ENCODE measurements at places on chromosomes 3 and 15.

GRCh38 chr3:122055215-122055614, at the start of gene CD86:
Gene CD86, plus strand, starts transcription at chr3:122055362. Its CDS starts 128 bp downstream, at chr3:122055490.
- DNase-seq, result no peak

- DNase-seq, result no peak
Measured at GRCh38 chr3:60228823-60229222, 1022.4 kb downstream of the FHIT start.

GRCh38 chr3:18883571-18883970, 264.7 kb upstream of the KCNH8 start:
- no peak for DNase-seq

DNA sequence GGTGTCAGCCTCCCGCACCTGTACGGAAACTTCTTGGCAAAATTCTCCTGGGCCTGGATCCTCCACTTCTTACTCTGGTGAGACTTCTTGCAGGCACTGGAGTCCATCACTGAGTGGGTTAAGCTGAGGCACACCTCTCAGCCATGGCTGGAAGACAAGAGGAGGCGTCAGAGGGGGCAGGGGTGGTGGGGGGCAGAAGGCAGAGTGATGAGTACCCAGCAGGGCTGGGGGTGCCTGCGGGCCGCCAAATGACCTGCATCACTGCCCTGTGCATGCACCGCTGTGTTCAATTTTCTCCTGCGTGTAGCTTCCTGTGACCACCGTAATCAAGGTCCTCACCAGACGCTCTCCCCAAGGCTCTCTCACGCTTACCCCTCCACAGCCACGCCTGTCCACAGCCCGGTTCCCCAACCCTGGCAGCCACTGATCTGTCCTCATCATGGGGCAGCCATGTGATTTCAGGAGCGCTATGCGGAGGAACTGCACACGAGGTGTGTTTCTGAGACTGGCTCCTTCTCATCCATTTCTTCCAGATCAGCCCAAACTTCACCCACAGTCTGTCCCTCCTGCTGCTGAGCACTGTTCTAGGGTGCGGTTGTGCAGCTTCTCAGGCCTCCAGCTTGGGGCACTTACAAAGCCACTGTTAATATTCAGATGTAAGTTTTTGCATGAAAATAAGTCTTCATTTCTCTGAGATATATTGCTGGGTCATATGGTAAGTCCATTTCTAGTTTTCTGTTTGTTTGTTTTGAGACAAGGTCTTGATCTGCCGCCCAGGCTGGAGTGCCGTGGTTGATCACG, 5.2 kb downstream of the C3orf22 start:
- DNase-seq, result no peak

DNA sequence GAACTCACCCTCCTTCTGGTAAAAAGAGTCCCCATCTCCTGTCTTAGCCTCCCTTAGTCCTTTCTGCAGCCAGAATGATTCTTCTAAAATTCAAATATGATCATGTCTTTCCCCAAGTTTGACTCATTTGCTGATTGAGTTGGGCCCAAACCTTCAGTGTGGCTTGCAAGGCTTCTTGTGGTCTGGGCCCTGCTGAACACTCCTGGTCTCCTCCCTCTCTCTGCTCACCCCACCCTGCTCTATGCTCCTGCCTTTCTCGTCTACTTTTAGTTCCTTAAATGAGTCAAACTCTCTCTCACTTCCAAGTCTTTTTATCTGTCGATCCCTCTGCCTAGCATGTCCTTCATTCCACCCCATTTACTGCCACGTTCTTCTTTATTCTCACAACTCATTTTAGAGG, 72.6 kb downstream of the CCR1 start:
- no peak for DNase-seq

GRCh38 chr3:139463466-139463865, 12.8 kb downstream of the RBP2 start:
- no peak for DNase-seq

DNA sequence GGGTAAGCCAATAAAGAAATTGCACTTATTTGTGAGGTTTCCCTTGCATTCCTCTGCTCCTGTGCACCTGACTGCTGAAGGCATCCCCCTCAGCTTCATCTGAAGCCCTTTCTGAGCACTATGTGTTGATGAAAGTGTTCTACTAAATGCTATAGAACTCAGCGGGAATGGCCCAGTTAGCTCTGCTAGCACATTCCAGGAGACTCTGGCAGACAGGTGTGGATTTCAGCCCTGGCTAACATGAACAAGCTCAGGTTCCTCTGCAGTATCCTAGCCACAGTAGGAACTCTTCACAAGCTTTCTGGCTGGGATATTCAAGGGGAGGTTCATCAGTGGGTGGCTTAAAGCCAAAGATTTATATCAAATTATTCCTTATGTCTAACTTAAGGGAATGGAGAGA, 265.5 kb downstream of the RORA start:
- no peak for DNase-seq

- DNase-seq, result no peak
Measured at GRCh38 chr15:61659566-61660190, 400.6 kb downstream of the VPS13C start.

GRCh38 chr3:10471054-10471688, 34.2 kb downstream of the ATP2B2 start:
- DNase-seq, result no peak

DNA sequence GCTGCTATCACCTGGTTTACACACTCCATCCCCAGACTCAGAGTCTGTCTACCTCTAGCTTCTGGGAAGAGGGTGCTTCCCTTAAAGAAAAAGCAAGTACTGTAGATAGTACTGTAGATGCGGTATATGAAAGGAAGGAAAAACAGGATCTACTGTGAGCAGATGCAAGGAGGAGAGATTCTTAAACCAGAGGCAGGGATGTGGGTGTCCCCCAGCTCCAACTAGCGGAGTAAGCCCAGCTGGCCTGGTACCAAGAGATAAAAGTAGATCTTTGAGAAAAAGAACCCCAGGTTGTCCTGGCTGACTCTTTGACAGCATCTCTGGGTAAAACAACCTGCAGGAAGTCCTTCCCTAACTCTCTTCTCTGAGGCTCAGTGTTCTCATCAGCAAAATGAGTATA, 523.7 kb upstream of the PROK2 start:
- no peak for DNase-seq

DNA sequence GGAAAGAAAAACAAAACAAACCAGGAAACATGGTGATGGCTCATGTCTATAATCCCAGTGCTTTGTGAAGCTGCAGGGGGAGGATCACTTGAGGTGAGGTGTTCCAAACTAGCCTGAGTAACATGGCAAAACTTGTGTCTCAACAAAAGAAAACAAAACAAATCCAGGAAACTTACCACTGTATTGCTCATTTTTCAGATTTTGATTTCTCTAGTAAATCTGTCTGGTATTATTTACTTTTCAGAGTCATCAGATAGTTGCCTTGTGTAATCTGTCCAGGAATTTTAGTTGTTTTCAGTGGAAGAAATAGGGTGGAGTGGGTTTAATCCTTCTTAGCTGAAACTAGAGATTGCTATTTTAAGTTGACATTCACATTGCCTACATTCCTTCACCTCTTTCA, 91.8 kb upstream of the ALCAM start:
- DNase-seq, result no peak

DNA sequence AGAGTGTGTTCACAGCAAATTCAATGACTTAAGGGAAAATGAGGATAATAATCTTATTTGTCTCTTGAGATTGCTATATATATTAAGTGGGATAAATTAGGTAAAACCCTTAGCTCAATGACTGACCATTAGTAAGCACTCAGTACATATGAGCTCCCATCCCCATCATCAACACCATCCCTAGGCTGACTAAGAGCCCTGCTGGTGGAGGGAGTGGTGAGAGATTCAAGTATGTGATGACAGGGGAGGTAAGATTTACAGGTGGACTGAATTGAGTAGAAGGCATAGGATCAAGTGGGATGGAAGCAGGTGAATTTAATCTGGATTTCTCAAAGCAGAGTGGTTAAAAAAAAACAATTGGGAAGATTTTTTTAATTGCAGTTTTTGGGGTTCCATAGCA, 21.0 kb upstream of the LRRN1 start:
- DNase-seq, result no peak

DNA sequence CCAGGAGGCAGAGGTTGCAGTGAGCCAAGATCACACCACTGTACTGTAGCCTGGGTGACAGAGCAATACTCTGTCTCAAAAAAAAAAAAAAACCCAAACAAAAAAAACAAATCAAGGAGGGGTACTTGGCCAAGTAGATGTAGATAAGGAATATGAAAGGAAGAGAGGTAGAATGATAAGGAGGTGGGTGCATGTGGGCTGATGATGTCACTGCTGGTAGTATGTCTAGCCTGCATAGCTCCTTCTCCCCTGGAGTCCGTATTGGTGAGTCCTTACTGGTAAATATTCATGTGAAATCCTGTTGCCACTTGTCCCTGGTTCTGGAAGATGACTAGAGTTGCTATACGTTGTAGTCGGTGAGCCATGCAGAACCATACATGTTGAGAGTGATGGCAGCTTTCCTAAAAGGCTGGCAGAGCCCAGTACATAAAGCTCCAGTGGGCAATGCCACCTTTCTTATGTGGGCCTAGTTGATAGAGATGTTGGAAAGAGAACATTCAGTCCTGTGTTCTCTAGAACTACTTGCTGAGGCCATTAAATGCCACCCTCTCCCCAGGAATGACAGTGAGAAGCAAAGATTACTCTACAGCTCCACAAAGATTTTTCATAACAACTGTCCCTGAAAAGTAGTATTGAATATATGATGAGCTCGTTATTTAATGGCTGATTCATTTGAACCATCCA, 11.0 kb downstream of the KAT2B start:
- DNase-seq, result no peak

DNA sequence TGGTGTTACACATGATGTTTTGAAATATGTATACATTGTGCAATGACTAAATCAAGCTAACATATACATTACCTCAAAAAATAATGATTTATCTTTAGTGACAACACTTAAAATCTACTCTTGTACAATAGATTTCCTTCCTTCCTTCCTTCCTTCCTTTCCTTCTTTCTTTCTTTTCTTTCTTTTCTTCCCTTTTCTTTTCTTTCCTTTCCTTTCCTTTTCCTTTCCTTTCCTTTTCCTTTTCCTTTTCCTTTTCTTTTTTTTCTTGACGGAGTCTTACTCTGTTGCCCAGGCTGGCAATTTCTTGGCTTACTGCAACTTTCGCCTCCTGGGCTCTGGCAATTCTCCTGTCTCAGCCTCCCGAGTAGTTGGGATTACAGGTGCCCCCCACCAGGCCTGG, 170.5 kb downstream of the NLGN1 start:
- no peak for DNase-seq

GRCh38 chr3:71022551-71023335, 560.8 kb downstream of the FOXP1 start:
- no peak for DNase-seq

- DNase-seq, result no peak
Measured at GRCh38 chr3:123085932-123086627, 19.3 kb downstream of the PDIA5 start.

DNA sequence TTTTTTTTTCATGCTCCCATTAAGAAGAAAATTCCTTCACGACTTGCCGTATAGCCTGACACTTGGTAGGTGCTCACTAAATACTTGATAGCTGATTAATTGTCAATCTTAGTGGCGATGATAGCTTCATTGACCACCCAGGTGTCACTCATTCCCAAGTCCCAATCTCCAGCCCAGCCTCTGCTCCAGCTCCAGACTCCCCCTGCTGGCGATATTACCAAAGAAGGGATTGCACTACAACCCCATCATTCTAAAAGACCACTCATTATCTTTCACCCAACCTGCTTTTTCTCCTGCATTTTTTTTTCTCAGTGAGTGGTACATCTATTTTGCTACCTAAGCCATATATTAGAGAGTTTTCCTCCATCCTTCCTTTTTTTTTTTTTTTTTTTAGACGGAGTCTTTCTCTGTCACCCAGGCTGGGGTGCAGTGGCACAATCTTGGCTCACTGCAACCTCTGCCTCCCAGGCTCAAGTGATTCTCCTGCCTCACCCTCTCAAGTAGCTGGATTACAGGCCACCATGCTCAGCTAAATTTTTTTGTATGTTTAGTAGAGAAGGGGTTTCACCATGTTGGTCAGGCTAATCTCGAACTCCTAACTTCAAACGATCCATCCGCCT, 19.5 kb upstream of the COMMD2 start:
- DNase-seq, result no peak

- DNase-seq, result no peak
Measured at GRCh38 chr15:101376615-101377395, 81.8 kb upstream of the SNRPA1 start.

GRCh38 chr3:65556934-65557577, 481.7 kb downstream of the MAGI1 start:
- no peak for DNase-seq

- no peak for DNase-seq
Measured at GRCh38 chr3:123997543-123997942, 5.6 kb upstream of the ROPN1 start.

GRCh38 chr15:83890587-83890986, 236.7 kb downstream of the ADAMTSL3 start:
- DNase-seq, result no peak

DNA sequence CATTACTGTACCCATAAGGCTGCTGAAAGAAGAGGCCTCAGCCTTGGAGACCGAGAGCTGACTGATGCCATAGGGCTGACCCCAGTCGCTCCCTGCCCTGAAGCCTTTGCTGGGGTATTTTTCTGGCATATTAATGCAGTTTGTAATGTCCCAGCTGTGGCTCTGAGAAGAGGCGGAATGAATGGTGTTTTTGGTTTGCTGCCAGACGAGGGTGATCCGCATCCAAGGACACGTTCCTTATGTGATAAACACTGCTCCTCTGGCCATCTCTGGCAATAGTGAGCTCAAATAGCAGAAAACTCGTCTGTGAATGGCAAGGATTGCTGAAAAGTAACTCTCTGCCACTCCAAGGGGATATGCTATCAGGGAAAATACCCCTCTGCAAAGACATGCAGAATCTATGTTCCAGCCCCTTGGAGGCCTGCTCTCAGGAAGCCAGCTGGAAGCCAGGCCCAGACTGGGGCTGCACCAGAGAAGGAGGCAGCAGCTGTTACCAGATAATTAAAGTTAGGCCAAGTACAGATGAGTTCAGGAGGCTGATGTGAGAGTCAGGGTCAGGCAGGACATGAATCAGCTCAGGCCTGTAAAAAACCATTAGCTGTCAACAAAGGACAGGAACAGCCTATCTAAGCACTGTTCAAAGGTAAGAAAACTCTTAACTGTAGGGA, 28.9 kb upstream of the KLHL6 start:
- no peak for DNase-seq

DNA sequence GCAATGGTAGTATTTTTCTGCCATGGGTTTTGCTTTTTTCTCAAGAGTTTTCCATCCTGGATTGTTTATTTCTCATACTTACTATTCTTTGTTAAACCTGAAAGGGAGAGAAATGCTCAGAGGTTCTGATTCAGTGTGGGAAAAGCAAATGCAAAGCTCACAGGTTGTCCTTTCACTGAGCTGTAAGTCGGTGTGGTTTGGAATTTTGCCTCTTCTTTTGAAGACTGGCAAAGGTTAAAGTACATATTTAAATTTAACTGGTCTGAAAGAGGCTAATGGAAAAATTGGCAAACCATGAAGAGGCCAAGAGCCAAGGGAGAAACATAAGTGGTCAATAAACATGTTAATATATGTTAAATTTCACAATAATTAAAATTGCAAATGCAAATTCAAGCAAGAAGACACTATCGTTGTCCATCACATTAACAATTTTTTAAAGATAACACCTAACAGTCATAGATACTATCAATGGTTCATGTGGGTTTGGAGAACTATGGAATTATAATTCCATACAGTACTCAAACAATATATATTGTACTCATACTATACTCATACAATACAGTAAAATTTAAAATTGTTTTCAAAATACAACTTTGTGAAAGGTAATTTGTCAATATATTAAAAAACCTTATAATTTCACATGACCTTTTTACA, 246.8 kb upstream of the STT3B start:
- DNase-seq, result no peak

Measured in cortex of kidney (tissue), 1 donor.